ENCODE measurements at places on chromosomes 1 and 21.

GRCh38 chr1:160376525-160377131, 9.8 kb downstream of the NHLH1 start:
- no peak for DNase-seq

- DNase-seq = no peak
These were observed 255.4 kb downstream of the RGS7 start for GRCh38 chr1:241101622-241102021.

DNA sequence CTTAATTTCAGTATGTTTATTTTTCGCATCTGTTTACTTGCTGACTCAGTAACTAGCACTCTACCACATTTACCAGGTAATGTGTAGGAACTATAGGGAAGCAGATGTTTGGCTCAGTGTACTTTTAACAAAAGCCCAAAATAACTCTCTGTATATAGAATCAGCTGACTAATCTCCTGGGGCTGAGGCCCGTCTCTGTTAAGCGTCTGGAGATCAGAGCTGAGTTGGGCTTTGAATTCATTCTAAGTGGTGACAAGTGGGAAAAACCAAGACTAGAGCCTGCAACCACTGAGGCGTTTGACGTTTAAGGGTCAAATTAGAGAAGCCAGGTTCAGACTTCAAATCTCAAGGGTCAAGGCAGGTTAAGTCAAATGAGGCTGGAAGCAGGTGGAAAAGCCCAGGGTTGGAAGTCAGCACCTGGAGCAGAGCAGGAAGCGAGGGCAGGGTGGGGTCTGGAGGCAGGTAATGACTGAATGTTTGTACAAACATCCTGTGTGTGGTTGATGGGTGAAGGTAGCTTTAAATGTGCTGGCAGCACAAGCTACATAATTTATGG, 56.8 kb upstream of the LYST start:
- no peak for DNase-seq

DNA sequence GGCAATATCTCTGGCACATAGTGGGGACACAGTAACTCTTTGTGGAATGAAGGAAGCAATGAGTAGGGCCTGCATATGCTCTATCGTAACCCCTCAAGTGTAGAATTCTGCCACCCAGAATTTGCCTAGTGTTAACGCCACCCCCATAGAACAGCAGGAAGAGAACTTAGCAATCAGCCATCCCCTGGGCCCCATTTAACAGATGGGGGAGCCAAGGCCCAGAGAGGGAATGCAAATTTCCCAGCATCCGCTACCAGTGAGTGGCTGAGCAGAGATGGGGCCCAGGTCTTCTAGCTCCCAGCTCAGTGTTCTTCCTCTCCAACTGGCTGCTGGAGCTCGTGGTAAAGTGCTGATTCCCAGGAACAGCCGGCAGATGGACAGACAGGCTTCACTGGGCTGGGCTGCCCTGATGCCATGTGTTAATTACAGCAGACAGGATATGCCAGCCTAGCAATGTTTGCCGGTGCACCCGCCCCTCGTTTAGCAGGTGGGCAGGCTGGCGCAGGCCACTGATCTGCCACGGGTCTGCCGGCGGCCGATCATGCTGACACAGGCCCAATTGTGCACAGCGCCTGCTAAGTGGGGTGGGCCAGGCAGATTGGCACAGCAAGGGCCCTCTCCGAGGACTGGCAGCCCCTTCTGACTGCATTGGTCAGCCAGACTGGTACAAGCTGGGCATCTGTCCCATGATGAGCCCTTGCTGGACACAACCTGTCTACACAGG, 171.9 kb downstream of the IGSF21 start:
- no peak for DNase-seq

- no peak for DNase-seq
These were observed 59.1 kb downstream of the SPSB1 start for GRCh38 chr1:9351654-9352271.

DNA sequence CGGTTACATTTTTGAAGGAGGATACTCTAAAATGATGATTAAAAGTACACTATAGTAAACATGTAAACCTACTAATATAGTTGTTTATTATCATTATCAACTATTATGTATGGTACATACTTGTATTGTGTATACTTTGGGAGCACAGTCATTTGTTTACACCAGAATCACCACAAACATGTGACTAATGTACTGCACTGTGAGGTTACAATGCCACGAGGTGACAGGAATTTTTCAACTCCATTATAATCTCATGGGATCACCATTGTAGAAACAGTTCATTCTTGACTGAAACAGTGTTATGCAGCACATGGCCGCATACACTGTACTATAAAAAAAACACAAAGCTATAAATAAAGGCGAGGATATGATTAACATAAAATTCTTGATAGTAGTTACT, 44.3 kb downstream of the GPATCH2 start:
- no peak for DNase-seq

DNA sequence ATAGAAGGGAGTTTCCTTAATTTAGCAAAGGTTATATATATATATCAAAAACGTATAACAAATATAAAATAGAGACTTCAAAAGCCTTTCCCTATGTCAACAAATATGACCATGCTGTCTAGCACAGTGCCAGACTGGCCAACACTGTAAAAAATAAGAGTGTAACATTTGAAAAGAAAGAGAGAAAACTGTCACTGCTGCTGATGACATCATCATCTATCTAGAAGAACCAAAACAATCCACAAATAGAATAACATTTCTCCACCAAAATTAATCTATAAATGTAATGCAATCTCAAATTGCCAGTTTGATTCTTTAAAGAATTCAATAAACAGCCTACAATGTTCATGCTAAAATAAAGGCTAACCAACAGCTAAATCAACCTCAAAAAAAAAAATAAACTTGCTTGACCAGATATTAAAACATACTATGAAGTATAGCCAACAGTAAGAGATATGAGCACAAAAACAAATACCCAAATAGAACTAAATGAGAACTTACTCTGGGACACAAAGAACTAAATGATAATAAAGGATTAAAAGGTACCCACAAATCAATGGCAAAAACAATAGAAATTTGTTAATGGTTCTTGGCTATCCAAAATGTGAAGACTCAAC, 50.2 kb downstream of the ENAH start:
- DNase-seq = no peak

GRCh38 chr1:12469493-12469892, 148.5 kb downstream of the DHRS3 start:
- no peak for DNase-seq

DNA sequence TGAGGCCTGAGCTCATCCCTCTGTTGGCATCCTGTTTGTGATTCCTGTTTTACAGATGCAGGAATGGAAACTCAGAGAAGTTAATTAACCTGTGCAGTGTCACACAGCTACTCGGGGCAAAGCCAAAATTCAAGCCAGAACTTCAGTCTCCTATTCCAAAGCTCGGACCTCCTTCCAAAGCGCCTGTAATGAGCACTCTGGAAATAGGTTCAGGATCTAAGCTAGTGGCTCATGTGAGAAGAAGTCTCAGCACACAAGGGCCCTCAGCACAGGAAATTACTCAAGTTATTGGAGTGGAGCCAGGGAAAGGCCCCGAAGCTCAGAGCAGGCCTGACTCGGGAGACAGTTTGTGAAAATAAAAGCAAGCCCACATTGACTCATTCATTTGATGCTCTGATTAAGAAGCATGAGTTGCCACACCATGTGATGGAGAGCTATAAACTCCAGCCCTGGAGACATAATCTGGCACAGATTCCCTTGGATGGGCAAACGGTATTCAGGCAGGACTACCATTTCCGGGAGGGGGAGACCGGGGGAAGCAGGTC, 50.6 kb upstream of the LYST start:
- no peak for DNase-seq

GRCh38 chr1:93014168-93014567, 52.9 kb upstream of the DIPK1A start:
- no peak for DNase-seq

DNA sequence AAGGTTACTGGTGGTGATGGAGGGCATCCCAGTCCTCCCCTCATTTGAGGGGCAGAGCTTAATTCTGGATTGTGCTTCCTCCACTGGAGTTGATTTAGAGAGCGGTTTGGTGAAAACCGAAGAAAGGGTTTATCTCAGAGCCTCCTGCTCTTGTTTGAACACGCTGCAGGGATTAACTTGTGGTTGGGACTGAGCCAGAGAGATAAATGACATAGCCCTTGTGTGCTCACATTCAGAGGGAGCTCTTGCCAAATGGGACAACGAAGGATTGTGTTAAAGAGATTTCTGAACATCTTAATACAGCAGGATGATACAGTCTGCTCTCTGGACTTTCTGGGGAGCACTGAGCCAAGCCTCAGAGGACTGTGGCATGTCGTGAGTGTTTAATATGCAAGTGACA, 308.2 kb downstream of the DISC1 start:
- no peak for DNase-seq

- DNase-seq = no peak
These were observed 18.2 kb downstream of the INAVA start for GRCh38 chr1:200912737-200913407.

Measured in cortex of kidney (tissue), 1 donor.